Mesothelial cell of epicardium (in vitro differentiated cells): ENCODE measurements at places on chromosomes 13 and 19. TPM values are rescaled to one million over a fixed set of nuclear protein-coding genes. Genes with fewer than 3 reads are reported as not detected.

DNA sequence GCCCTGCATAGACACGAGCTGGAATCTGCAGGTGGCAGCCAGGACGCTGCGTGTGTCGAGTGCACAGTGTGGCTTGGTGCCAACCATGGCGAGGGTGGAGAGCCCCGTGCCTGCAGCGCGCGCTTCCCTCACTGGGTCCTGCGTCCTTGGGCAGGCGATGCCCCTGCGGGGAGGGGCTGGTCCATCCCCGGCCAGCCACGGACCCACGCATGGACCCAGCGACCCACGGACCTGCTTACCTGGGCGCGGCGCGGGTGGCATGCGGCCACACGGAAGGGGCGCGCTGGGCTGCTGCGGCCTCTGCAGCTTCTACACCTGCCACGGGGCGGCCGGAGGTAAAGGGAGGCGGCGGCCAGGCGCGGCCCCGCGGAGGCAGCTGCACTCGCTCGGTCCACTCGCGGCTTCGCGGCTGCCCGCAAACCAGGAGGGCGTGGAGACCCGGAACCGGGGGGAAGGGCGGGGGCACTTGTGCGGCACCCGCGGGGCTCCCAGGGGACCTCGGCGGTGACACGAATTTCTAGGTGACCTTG, 569 bp upstream of the MCF2L start:
- peak; percentile 56 for DNase-seq

- DNase-seq: no peak
Observed at GRCh38 chr13:97310809-97311436, 88.8 kb downstream of the MBNL2 start.

GRCh38 chr19:5545051-5545450, 22.7 kb downstream of the TINCR start:
- DNase-seq: no peak

DNA sequence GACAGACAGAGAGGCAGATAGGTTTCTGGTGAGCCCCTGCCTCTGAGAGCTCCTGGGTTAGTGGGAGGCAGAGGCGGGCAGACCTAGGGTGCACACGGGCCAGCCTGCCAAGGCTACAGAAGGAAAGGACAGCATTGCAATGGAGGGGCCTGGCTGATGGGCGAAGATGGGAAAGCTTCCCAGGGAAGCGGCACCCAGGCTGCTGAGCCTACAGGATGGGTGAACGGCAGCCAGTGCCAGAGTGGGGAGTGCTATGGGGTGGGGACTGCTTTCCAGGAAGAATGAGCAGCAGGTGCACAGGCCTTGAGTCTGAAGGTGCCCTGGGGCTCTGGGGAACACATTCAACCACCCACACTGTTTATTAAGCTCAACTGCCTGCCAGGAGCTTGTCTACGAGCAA, 702 bp upstream of the MAG start:
- DNase-seq: no peak

- no peak for DNase-seq
Observed at GRCh38 chr19:7516878-7517277, 975 bp downstream of the ZNF358 start.

DNA sequence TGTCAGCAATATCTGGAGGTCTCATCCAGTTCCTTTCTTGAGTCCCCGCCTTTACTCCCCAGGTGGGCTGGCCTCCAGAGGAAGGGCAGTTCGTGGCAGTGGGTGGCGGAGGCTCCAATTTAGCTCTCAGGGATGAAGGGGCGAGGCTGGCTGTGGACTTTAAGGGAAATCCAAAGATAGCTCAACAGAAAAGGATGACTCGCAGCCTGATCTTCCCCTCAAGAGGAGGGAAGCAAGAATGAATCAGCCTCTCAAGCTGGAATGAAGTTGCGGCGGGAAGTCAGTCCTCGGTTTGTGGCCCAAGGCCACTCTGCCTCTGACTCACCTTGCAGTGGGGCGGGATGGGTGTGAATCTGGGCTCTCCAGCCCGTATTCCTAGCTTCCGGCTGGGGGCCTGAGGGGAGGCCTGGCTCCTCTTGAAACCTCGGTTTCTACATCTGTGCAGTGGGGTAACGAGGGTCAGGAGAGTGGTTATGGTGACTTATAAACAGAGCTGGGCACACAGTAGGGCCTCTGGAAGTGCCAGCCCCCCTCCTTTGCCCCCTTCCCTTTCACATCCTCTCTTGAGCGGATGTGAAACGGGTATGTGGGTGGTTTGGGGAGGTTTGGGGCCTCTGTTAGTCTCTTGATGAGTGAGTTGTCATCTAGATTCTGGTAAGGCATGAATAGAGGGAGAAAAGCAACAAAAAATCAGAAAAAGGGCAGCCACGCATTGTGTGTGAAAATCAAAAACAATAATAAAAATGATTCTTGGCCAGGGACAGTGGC, 10.5 kb upstream of the SMG9 start:
- no peak for DNase-seq

DNA sequence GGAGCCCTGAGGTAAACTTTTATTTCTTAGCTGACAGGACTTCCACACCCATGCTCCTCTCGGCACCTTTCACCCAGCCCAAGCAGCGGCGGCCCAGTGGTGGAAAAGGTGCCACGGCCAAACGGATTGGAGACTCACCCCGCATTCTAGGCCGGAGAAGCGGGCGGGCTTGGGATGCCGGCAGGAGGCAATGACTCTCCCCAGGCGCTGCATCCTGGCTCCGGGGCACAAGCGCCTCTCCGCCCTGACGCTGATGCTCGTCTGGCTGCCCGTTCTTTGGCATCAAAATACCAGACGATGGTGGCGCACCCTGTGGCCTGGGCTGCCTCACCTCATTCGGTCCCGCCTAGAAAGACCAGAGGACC, 6.7 kb upstream of the ZNF606 start:
- no peak for DNase-seq

The APC2 gene
- total RNA-seq: 2.3 to 2.8 TPM (median 2.4 TPM) in 3 replicates

GRCh38 chr13:99190147-99190985, 10.3 kb upstream of the UBAC2 start:
- DNase-seq: no peak

The SIGLEC9 gene
- total RNA-seq: not detected in 3 replicates

The PDE4C gene
- 0.70 to 1.4 TPM (median 0.93 TPM) in 3 replicates for total RNA-seq

The ZNF146 gene
- total RNA-seq: 126 to 132 TPM (median 131 TPM) in 3 replicates

GRCh38 chr13:113879494-113880360, 15.9 kb upstream of the GAS6 start:
- DNase-seq: no peak

The SOX1 gene
- total RNA-seq: not detected in 3 replicates

The TEX101 gene
- not detected in 3 replicates for total RNA-seq

- DNase-seq: peak; percentile 55
Observed at GRCh38 chr19:38769635-38770211, 3.6 kb downstream of the LGALS7 start.
